ENCODE measurements at places on chromosomes 2 and 18.

DNA sequence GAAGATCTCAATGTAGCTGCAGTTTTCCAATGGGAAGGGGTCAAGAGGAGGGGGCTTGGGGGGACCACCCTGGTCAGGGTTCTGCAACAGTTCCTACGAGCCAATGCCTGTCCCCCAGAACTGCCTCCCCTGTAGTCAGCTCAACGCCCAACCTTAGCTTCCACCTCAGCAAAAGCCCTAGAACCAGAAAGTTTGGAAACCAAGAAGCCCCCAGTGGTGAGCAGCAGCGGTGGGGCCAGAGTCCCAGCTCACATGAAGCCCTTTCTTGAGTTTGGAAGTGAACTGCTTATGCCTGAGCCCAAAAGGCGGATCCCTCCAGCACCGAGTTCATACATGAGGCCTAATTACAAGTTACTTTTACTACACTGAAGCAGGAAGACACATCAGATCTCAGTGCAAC is 162.4 kb downstream of the HDAC4 start:
- DNase-seq = no peak

DNA sequence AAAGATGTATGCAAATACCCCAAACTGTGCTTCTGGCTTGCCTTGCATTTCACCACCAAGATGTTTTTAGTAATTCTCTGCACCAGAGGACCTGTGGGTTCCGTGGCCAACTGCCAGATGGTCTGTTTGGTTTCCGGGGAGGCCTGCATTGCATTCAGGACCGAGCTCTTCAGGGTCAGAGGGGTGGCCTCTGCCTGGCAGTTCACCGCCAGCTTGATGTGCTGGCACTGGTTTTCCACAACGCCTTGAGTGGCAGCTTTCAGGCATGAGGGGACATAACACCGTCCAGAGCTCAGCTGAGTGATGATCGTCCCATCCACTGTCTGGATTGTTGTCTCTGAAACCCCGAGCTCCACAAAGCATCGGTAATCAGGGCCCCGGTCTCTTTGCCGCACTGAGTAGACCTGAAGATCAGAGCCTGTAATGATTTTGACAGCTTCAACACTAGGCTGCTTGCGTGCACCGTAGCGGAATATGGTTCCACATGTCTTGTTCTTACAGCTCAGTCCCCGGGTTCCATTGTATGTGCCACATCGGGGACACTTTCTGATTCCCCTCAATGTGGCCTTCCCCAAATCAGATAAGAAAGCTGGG is 9.4 kb downstream of the C2orf42 start:
- no peak for DNase-seq

- no peak for DNase-seq
Measured at GRCh38 chr2:209380293-209380692, 43.6 kb upstream of the MAP2 start.

DNA sequence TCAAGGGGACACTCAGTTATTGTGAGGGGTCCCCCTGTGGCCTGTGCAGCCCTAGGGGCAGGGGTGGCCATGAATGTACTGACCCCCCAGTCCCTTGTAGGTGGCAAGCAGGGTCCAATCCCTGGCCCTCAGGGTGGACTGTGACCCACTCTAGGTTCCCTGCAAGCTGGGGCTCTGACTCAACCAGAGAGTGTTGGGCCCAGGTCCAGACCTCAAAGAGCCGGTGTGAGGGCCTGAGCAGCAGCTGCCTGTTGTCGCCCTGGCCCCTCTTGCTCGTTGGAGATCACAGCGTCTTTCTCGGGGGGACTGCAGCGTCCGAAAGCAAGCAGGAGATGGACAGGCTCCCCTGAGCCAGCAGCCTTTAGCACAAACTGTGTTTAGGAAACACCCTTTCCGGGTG is 66.8 kb upstream of the ATG16L1 start:
- DNase-seq = no peak

GRCh38 chr2:105801961-105802360 is 57.2 kb downstream of the NCK2 start:
- no peak for DNase-seq

- DNase-seq = no peak
Measured at GRCh38 chr2:158049129-158049855, 52.4 kb upstream of the UPP2 start.

DNA sequence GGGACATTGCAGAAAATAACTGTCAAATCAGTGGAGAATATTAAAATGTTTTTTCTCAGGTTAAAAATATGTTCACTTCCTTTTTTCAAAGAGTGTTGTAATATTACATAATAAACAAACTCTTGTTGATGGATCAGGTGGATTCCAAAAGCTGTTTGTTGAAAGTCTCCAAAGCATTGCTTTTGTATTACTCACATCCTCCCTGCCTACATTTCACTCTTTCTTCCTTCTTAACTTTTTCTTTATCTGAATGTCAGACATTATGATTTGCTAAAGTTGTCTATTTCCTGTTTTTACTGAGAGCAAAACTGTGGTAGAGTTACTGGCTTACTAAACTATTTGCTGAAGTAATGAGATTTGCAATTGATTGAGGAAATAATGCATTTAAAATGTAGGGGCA is 92.1 kb downstream of the CDH19 start:
- DNase-seq = no peak

GRCh38 chr18:33446604-33447003 is 6.1 kb upstream of the CCDC178 start:
- DNase-seq = no peak

DNA sequence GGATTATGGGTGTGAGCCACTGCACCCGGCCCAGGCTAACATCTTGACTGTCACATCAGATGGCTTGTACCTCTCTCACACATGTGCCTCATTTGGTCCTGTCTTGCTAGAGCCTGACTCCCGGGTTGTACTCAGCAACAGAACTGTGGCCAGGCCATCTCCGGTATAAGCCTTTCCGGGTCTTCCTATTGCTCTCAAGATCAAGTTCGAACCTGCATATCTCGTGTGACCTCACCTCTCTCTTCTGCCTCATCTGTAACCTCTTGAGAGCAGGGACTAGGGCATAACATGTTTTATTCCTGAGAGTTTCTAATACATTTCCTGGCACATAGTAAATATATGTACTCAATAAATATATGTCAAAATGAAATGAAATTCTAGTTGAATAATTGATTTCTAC is 114.0 kb downstream of the ACAA2 start:
- DNase-seq = no peak

DNA sequence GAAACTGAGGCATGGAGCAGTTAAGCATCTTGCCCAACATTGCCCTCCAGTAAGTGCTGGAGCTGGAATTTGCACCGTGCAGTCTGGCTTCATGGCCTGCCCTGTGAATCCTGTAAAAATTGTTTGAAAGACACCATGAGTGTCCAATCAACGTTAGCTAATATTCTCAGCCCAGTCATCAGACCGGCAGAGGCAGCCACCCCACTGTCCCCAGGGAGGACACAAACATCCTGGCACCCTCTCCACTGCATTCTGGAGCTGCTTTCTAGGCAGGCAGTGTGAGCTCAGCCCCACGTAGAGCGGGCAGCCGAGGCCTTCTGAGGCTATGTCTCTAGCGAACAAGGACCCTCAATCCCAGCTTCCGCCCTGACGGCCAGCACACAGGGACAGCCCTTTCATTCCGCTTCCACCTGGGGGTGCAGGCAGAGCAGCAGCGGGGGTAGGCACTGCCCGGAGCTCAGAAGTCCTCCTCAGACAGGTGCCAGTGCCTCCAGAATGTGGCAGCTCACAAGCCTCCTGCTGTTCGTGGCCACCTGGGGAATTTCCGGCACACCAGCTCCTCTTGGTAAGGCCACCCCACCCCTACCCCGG is 1.3 kb downstream of the PROC start:
- DNase-seq = no peak

DNA sequence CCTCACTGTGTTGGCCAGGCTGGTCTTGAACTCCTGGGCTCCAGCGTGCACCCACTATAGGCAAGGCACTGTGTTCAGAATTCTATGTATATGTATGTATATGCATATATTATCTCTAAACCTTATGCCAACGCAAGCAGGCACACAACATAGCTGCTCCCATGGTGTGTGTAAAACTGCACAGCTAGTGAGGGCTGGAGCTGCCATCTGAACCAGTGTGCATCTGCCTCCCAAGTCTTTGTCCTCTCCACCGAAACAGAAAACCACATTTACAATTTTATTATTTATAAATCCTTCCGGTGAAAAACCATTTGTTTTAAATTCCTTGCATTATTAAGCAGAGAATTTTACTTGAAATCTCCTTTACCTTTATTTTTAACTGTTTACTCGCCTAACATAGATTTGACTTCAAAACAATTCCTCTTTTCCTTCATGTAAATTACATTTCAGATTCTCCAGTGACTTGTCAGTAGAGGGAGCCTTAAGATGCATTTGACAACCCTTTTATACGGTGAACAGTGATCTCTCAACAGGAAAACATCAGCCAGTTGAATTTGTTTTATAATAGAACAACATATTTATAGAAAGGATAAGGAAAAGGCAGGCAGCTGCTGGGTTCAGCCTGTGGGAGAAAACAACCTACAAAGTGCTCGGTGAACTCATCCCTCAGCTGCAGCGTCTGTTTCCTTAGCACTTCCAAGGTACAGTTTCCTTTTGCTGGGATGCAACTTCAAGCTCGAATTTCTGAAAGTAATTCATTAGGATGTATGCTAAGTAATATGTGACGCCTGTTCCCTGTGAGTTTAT is 101.2 kb downstream of the MYT1L start:
- no peak for DNase-seq

GRCh38 chr2:177282181-177282641 is 17.7 kb upstream of the NFE2L2 start:
- no peak for DNase-seq

Measured in stimulated activated effector memory CD8-positive, alpha-beta T cell treated with anti-CD3 and anti-CD28 coated beads, Interleukin-12 subunit alpha, Interleukin-12 subunit beta, amount 100 ng/mL, for 72 hours (primary cell).